Heart left ventricle (tissue), 16 donors: ENCODE measurements at places on chromosomes 12 and 14.
A peak's percentile ranks its signal among the peaks of the same experiment; 100 is the strongest.

DNA sequence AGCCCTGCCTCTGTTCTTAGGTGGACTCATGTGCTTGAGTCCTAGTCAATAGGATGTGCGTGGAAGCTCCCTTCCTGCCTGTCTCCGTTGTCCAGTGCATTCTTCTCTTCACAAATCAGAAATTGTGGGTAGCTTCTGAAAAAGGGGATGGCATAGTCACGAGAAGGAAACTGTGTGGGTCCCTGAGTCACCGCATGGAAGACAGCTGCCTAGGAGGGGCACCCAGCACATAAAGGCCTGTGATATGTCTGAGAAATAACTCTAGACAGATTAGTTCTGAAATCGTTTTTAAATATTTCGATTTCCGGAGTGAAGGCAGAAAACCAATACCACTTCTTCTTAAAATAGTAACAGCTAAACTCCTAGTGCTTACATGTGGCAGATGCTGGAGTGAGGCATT, 974.4 kb downstream of the BCL11B start:
- DNase-seq, result no peak

GRCh38 chr14:44625098-44625497, 118.0 kb upstream of the FSCB start:
- DNase-seq, result no peak

GRCh38 chr14:30266290-30266689, 292.7 kb upstream of the G2E3 start:
- no peak for DNase-seq

DNA sequence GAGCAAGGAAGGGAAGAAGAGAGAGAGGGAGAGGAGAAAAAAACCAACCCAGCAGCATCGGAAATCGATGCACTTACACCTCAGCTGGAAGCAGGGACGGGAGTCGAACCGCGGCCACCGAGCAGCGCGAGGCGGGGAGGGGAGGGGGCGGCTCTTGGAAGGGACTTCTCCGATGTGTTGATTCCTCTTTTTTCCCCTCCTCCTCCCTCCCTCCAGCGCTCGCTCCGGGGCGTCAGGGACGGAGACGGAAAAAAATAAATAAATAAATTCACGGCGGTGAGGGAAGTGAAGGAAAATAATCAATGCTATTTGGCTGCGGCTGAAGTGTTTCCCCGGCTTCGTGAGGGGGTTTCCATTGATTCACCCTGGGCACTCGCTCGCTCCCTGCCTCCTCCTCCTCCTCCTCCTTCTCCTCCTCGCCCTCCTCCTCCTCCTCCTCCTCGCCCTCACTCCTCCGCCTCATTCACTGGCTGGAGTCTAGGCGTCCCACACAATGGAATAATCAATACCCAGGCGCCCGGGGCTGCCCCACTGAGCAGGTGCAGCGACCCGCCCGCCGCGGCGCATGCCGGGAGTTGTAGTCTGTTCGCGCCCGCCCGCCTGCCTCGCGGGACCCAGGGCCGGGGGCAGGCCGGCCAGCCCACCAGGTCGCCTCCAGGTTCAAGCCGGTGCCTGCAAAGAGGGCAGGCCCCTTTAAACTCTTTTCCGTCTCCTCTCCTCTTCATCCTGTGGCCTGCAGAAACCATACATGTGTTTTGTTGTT, at the start of gene ZFHX2:
Gene ZFHX2, minus strand, starts transcription at position 500 of the 763 bp plus-strand sequence. CDS start 16,440 bp downstream, outside the sequence.
- peak; percentile 85 for DNase-seq

DNA sequence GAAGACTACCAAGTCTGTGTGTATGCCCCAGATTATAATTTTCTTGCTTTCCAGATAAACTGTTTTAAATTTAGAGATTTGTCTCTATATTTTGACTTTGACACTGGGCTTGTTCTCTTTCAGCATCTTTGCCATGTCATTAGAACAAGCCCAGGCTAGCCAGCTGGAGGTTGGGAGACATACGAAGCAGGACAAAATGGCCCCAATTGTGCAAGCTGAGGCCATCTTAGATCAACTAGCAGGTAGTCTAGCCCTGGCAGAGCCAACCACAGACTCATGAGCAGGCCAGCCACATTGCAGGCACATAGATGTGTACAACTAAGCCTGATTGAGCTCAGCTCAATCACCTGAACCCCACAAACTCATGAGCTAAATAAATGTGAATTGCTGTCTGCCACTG, 321.4 kb downstream of the ATP23 start:
- no peak for DNase-seq

- no peak for DNase-seq
These were observed 986 bp downstream of the TSSK4 start for GRCh38 chr14:24206260-24207103.

GRCh38 chr12:29518407-29518806, 20.9 kb upstream of the OVCH1 start:
- no peak for DNase-seq

GRCh38 chr12:26062566-26062965, 62.3 kb downstream of the BHLHE41 start:
- no peak for DNase-seq

DNA sequence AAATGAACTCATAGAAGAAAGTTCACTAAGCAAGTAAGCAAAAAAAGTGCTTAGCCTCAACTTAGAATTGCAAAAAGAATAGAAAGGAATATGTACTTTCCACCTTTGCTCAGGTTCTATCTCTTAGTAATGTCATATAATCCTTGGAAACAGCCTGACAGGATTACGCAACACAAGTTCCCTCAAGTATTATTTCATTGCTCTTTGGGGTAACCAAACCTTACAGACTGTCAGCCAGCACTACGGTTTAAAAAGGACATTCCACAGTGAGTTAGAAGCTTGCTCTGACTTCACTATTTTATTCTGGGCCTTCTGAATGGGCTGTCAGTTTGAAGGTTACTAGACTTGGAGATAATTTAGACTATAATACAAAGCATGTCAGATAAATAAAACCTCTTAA, 264.0 kb downstream of the ATXN7L3B start:
- DNase-seq, result no peak

DNA sequence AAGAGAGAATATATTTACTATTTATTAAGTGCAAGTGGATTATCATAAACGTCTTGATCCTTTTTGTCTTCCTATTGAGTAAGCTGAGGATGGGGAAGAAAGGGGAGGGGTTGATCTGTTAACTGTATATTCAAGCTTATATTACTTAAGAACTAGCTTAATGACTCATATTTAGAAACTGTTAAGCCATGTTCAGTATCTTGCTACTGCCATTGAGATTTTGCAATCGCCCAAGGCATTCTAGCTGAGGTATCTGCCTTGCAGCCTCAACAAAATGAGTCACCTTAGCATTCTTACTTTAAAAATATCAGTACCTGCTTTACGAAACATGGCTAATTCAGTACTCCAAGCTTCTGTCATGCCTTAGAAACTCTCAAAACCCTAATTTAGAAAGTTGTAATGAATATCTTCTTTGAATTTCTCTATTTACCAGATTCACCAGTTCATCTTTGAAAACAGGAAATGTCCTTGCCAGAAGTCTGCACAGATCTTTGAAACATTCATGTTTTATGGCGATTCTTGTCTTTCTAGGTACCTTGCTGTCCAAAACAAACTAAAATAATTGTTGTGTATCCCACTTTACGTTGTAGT, 76.1 kb downstream of the ALG10B start:
- DNase-seq, result no peak

DNA sequence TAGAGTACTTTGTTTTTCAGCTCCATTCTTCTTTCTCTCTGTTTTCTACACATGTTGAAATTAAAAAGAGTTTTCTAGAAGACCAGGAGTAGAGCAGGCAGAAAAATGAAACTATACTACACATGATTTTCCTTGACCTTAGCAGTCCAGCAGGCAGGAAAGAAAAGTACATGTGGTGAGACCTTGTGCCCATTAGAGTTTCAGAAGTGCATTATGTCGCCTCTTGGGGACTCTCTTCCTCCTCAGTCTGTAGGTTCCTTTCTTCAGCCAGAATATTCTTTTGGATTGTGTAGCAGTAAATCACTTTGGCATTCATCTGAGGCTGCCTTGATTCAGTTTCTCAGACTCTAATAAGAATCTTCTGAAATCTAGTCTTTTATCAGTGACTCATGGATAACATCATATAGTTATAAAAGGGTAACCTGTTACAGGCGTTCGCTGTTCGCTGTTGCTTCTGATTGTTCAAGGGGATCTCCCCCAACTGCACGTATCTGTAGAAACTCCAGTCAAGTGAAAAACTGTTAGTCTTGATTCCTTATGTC, 161.8 kb downstream of the ANO4 start:
- no peak for DNase-seq

DNA sequence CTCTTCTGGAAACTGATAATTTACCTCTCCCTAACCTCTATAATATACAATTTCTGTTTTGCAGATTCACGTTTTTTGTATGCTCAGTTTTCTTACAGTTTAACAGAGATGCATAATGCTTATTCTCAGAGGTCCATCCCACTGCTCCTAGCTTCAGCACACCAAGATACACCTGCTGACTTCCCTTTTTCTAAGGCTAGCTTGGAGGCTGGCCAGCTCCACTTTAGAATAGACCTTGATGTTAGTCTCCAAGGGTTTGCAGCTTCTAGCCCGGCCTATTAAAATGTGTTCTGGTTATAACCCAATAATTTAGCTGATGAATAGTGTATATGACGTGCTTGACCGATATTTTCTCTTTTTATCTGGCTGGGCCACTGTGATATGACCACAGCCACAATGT, 261.2 kb downstream of the EGLN3 start:
- DNase-seq, result no peak

GRCh38 chr12:125544960-125545359, 479.7 kb downstream of the AACS start:
- DNase-seq, result no peak

- DNase-seq, result no peak
These were observed 114.0 kb upstream of the TMPO start for GRCh38 chr12:98401427-98401826.

- DNase-seq, result no peak
These were observed 500.4 kb downstream of the GALC start for GRCh38 chr14:87492561-87492960.

GRCh38 chr12:118494776-118495175, 118.4 kb downstream of the SUDS3 start:
- DNase-seq, result no peak

- DNase-seq, result no peak
These were observed 148.3 kb downstream of the KCNH5 start for GRCh38 chr14:62896932-62897456.

GRCh38 chr12:18696971-18697602, 40.7 kb downstream of the PLCZ1 start:
- DNase-seq, result no peak

DNA sequence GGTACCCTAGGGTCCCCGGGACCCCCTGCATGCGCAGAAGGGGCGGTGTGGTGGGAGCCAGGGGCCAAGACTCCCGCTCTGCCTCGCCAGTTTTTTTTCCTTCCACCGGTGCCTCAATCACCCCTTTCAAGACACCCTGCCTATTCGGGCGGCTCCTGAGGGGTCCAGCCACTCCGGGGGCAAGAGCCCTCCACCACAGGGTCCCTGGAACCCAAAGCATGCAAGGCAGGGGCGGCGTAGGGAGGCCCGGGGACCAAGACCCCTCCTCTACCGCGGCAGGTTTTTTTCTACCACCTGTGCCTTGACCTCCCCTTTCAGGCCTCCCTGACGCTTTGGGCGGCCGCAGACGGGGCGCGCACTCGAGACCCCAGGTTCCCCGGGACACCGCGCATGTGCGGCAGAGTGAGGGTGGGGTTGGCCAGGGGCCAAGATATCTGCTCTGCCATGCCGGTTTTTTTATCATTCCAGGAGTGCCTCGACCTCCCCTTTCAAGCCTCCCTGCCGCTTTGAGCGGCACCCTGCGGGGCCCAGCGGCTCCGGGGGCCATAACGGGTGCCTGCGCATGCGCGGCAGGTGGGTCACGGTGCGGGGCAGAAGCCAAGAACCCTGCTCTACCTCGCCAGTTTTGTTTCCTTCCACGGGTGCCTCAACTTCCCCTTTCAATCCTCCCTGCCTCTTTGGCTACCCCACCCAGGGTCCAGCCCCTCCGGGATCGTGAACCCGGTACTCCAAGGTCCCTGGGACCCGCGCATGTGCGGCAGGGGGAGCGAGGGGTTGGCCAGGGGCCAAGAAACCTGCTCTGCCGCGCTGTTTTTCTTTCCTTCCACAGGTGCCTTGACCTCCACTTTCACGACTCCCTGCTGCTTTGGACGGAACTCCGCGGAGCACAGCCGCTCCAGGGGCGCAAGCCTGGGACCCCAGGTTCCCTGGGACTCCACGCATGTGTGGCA, 328.1 kb downstream of the ALG10 start:
- DNase-seq, result no peak

DNA sequence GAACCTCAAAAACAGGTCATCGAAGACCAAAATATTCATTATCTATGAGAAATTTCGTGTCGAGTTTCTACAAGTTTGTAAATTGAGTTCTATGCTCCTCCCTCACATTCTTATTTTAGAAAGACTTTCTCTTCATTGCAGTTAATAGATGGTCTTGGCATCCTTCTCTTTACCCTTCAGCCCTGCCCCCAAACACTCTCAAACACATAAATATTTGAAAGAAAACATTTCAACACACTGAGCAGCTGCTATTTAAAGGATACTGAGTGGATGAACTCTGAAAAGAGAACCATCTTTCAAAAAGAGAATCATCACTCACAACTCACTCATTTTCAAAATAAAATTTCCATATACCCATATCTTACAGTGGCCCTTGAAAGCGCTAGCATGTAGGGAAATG, 67.1 kb downstream of the NUAK1 start:
- no peak for DNase-seq

GRCh38 chr14:95162641-95163040, 5.3 kb upstream of the DICER1 start:
- no peak for DNase-seq

DNA sequence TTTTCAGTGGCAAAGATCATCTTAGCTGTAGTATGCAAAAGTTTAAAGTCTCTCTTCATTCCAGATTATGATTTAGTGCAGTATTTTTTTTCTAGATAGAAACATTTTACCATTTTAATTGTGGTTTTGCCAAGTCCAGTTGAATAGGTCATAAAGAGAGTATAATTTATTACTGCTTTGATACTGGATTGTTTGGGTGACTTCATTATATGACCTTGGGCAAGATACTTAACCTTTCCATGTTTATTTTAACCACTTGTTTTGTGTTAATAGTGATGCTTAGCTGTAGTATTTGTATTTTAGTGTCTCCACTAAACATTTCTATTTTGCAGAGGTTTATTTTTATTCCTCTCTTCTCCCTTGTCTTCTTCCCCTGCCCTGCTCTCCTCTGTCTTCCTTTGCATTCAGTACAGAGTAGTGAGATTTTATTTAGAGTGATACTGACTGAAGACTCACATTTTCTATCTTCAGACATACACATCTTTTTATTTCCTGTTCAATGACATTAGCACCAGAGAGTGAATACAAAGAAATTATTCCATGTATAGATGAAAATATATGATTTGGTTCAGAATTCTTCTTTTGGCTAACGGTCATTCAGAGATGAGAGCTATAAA, 215.2 kb downstream of the ERC1 start:
- DNase-seq, result no peak

- DNase-seq, result peak; percentile 59
These were observed 20.3 kb upstream of the ADGRD1 start for GRCh38 chr12:130933269-130933995.

DNA sequence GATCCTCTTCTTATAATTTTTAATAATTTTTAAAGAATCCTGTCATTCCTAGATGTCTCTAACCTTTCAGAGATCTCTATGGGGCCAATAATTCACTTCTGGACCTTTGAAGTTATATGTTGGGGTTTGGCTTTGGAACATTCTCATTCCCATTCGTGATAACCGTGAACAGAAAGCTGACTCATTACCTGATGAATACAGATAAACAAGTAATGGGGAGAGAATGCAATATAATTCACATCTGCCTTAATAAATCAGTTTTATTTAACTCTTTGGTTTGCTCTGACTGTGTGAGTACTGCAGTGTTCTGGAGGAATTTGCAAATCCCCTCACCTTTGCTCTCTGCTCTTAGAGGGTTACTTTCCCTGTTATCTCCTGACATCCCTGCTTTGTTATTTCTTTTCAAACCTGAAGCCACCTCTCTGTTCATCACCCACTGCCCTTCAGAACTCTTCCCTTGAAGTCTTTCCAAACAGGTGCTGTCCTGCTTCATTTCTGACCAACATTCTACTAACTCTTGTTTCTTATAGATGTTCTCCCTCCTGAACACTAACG, 79.6 kb upstream of the SLC38A2 start:
- DNase-seq, result no peak
